ENCODE measurements at places on chromosomes 12 and 14.
A peak's percentile ranks its signal among the peaks of the same experiment; 100 is the strongest.

DNA sequence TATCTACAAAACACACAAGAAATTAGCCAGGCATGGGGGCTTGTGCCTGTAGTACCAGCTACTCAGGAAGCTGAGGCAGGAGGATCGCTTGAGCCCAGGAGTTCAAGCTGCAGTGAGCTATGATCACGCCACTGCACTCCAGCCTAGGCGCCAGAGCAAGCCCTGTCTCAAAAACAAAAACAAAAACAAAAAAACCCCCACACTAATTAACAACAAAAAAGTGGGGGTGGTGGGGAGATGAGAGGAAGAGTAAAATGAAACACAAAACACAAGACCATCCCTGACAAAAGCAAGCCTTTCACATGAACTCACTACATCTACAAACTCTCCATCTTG, 53.9 kb upstream of the HECTD1 start:
- no peak for DNase-seq

DNA sequence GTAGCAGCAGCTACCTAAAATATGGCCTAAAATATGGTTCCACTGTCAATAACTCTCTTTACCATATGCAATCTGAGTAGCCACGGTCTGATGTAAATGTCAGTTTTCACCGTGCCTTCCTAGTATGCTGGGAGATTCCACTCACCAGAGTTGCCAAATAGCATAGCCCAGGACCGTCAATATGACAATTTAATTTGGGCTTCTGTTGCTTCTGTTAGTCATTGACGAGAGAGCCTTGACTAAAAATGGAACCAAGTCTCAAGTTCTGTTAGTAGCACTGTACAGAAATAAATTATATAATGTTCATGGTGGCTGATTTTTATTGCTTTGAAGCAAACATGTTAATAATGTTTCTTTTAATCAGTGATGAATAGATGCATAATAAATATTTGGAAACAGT, 348.4 kb downstream of the BCAT1 start:
- DNase-seq = no peak

- DNase-seq = peak; percentile 89
Measured at GRCh38 chr14:105398044-105398725, at the start of gene TEX22. TSS of gene TEX22 (plus strand) at chr14:105398538. CDS start at chr14:105399341, 803 bp downstream.

- no peak for DNase-seq
Measured at GRCh38 chr14:32382704-32383103, 53.6 kb downstream of the AKAP6 start.

DNA sequence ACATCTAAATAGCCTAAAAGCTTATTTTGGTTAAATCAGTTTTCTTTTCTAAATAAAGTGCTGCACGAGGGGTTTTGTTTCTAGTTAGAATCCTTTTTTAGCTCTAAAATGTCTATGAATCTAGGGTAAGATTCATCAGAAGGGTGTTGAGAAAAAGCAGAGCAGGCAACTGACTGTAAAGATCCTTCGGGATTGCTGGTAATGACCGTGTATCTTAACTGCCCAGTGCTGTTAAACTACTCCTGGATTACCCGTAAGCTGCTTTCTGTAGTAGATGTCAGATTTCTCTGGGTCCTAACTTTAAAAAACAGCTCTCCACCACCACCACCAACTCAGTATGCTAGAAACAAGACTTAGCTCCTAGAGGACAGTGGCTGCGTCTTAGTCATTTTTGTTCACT, 39.2 kb downstream of the DACT1 start:
- DNase-seq = no peak

GRCh38 chr14:56998728-56999127, 188.4 kb upstream of the OTX2 start:
- DNase-seq = no peak

DNA sequence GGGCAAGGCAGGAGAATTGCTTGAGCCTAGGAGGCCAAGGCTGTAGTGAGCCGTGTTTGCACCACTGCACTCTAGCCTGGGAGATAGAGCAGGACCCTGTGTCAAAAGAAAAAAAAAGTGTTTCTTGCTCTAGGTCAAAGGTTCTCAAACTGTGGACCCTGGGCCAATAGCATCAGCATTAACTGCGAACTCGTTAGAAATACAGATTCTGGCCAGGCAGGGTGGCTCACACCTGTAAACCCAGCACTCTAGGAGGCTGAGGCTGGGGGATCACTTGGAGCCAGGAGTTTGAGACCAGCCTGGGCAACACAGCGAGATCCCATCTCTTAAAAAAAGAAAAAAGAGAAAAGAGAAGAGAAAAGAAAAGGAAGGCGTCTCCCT, 858 bp downstream of the RILPL2 start:
- DNase-seq = no peak

DNA sequence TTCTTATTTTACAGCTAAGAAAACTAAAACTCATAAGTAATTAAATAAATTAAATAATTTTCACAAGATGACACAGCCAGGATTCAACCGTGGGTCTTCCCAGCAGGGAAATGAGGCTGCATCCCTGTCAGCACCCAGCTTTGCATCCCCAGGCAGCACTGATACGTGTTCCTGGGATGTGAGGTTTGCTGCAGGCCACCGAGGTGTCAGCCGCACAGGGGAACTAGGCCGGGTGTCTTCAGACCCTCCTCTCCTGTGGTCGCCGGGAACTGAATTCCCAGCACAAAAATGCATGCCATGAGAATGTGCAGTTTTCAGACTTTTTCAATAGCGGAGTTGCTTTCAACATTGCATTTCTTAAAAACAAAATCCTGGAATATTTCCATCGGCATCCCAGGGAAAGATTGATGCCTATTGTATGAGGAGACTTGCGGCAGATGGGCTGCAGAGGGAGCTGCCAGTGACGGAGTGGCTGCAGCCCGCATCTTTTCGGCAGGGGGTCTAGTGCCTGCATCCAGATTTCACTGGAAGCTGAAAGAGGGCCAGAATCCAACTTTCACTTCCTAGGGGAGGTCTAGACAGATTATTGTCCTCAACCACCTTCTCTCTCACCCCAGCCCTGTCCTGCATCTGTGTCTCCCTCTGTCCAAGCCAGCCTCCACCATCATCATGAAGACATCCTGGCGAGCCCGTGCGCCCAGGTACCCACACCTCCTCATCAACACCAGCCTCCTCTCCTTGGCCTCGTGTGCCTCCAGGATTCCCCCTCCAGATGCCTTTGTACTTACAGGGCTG, 12.6 kb downstream of the LRTM2 start:
- no peak for DNase-seq

GRCh38 chr14:76125511-76125910, 26.2 kb upstream of the GPATCH2L start:
- DNase-seq = no peak

DNA sequence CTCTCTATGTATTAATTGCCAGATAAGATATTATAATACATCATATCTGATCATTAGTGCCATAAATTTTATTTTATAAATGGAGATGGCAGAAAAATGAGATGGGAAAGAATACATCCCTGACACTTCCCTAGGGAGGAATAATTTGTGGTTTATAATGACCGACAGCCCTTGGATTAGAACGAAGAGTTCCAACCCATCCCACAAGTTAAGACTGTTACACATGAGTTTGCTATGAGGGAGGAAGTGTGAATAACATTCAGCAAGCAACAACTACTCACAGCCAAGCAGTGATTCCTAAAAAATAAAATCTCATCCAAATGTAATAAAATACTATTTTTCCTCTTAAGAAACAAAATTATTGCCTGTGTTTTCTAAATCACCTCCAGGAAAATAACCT, 299.0 kb downstream of the CCDC91 start:
- no peak for DNase-seq

- no peak for DNase-seq
Measured at GRCh38 chr14:98269533-98269932, 1002.5 kb downstream of the BCL11B start.

DNA sequence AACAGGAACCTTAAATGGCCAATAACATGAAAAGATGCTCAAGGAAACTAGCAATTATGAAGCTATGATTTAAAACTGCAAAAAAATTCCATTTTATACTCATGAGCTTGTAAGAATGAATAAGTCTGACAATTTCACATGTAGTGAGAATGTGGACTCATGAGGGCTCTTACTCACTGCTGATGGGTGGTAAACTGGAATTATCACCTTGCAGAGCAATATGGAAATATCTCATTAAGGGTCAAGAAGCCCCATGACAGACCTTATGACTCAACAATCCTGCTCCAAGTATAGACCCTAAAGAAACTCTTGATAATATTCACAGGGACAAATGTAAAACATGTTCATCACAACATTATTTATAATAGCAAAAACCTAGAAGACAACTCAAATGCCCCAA, 23.5 kb upstream of the SMAGP start:
- DNase-seq = no peak

DNA sequence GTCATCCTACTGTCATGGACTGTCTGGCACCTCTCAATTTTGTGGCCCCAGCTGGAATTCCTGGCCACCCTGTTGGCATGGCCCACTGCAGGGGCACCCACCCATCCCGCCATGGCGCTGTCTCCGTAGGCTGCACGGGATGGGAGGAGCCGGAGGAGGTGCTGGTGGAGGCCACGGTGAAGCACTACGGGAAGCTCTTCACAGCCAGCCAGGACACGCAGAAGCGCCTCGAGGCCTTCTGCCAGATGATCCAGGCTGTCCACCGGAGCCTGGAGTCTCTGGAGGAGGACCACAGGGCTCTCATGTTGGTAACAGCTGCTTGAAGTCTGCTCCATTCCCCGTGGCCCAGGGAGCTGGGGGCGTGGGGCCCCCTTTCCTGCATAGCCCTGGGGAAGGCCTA, 3.9 kb downstream of the CCDC197 start:
- DNase-seq = no peak

- DNase-seq = no peak
Measured at GRCh38 chr14:84074626-84075025, 1455.3 kb upstream of the FLRT2 start.

DNA sequence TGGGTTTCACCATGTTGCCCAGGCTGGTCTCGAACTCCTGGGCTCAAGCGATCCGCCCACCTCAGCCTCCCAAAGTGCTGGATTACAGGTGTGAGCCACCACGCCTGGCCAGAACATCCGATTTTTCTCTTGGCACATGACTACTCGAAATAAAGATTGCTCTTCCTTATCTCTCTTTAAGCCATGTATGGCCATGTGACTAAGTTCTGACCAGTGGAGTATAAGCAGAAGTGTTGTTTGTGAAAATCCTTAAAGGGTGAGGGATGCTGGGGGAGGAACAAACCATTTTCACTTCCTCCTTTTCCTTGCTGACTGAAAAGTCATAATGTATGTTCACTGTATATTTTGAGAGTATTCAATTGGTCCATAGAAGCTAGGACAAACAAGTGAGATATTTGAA, 50.7 kb upstream of the ATF7IP start:
- no peak for DNase-seq

DNA sequence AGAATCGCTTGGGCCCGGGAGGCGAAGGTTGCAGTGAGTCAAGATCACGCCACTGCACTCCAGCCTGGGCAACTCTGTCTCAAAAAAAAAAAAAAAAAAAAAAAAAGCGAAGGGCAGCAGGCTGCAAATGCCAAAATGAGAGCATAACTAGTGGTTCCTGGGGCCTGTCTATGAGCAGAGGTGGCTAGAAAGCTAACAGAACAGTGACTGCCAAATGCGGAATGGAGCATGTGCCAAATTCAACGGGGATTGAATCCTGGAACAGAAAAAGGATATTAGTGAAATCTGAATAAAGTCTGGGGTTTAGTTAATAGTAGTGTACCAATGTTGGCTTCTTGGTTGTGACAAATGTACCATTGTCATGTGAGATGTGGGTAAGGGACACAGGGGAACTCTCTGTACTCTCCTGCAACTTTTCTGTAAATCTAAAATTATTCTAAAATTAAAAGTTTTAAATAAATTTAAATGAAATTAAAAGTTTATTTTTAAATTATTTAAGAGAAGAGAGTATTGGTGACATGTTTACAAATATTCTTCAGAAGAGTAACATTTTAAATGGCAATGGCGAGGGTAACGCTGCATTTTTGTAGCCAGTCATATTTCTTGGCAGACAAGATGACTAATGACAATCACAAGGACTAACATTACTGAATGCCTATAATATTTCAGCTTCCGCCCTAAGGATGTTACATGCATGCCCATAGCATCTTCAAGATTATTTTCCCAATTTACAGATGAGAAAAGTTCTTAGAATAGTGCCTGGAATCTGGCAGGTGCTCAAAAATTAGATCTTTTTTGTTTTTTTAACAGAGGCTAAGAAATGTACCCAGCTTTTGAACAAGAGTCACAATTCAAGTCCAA, 28.9 kb upstream of the NUDT4 start:
- no peak for DNase-seq

DNA sequence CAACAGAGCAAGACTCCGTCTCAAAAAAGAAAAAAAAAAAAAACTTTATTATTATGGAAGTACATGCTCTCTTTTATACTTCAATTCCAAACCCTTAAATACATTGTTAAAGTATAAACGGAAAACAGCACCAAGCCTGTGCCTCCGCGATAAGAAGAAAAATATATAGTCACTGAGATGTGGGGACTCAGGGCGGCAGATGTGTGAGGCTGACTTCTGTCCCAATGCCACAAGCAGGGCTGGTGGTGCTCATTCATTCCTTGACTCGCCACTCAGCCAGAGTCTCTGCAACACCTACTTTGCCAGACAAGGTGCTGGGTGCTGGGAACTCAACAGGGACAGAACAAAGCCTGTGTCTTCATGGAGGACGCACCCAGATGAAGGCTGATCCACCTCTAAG, 13.8 kb downstream of the LGMN start:
- no peak for DNase-seq

DNA sequence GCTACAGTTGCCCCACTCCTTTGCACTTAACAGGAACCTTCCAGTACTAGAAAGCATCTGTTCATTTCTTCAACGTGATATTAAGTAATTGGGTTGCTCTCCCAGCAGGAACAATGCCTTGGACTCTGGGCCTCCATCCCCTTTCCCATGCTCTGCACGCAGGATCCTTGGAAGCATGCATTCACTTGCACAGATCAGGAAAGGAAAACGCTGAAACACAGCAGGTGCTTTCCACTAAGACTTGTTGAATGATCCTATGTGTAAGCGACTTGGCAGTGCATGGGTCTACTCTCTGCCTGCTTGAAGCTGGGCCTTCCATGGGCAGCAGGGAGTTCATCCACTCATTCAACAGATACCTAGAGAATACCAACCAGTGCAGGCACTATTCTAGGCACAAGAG, 2.3 kb downstream of the LTBP2 start:
- no peak for DNase-seq

- no peak for DNase-seq
Measured at GRCh38 chr12:39301422-39301821, 141.5 kb downstream of the KIF21A start.

- DNase-seq = no peak
Measured at GRCh38 chr12:60977966-60978365, 1282.2 kb upstream of the USP15 start.

GRCh38 chr14:72883961-72884360, 9.9 kb downstream of the DPF3 start:
- no peak for DNase-seq

- DNase-seq = no peak
Measured at GRCh38 chr12:5643266-5643665, 211.4 kb downstream of the NTF3 start.

- DNase-seq = no peak
Measured at GRCh38 chr12:113710216-113710615, 238.5 kb upstream of the LHX5 start.

- no peak for DNase-seq
Measured at GRCh38 chr12:5746036-5746908, 198.8 kb downstream of the ANO2 start.

GRCh38 chr12:50256761-50257160, 26.6 kb downstream of the LIMA1 start:
- DNase-seq = no peak

GRCh38 chr14:73610687-73611086, 1.6 kb upstream of the ACOT6 start:
- DNase-seq = no peak

All from stimulated activated CD8-positive, alpha-beta memory T cell treated with anti-CD3 and anti-CD28 coated beads, Interleukin-7, amount 100 ng/mL, for 1 hour (primary cell).